ENCODE measurements at places on chromosomes 1 and 21.

GRCh38 chr1:29962336-29962735 lies 726.0 kb downstream of the PTPRU start:
- no peak for DNase-seq

DNA sequence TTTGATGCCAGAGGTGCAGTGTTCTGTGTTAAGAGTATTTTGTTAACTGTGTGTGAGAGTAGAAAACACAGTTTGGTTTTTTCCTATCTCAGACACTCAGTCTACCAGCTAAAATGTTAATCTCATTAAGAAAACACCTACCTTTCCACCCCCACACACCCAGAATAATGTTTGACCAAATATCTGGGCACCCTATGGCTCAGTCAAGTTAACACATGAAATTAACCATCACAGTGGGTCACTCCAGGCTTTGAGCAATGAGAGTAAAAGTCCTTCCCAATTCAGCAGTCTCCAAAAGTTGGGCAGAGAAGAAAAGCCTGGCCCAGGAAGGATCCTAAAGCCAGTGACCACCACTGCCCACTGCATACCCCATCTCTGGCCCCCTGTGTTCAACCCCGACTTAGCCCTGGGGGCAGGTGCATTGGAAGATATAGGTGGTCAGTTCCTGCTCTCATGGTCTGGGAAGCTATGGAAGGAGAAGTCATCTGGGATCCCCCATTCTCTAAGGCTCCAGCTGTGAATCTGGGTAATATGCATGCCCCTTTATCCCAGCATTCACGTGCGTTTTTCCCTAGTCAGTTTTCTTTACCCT lies 50.2 kb upstream of the CSF3R start:
- no peak for DNase-seq

DNA sequence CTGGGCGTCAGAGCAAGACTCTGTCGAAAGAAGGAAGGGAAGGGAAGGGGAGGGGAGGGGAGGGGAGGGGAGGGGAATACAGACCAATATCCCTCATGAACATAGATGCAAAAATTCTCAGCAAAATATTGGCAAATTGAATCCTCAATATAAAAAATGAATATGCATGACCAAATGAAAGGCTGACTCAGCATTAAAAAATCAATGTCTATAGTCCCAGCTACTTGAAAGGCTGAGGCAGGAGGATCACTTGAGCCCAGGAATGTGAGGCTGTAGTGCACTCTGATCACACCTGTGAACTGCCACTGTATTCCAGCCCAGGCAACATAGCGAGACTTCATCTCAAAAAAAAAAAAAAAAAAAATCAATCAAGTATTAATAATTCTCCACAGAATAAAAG lies 24.0 kb downstream of the BATF3 start:
- no peak for DNase-seq

DNA sequence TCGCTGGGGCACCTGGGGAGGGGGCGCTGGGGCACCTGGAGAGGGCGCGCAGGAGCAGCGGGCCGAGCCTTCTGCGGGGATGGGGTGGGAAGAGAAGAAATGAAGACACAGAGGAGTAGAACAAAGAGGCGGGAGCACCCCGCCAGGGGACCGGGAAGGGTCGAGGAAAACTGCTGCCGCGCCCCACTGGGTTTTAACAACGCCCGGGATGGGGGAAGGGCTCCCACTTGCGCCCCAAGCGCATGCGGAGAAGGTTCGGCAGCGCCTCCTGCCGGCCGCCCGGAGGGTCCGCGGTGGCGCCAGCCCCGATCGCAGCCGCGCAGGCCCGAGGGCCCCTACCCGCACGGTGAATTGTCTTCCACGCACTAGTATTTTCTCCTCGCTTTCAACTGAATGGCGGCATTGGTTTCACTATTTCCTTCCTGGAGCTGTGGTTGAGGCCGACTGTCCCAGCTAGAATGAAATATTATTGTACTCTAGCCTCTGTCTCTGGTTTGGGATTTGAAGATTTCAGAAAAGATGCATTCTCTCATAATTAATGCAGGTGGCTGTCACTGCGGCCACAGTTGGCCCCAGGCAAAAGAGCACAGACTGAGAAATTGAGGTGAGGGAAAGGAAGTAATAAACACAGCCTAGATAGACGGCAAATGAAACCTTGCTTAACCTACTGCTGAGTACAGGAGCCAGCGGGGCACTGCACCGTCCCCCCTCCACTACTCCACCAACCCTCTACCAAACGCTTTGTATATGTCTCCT lies 57.3 kb downstream of the MAB21L3 start:
- DNase-seq, result peak; percentile 82

- no peak for DNase-seq
Measured at GRCh38 chr21:14567331-14568279, 21.5 kb upstream of the SAMSN1 start.

DNA sequence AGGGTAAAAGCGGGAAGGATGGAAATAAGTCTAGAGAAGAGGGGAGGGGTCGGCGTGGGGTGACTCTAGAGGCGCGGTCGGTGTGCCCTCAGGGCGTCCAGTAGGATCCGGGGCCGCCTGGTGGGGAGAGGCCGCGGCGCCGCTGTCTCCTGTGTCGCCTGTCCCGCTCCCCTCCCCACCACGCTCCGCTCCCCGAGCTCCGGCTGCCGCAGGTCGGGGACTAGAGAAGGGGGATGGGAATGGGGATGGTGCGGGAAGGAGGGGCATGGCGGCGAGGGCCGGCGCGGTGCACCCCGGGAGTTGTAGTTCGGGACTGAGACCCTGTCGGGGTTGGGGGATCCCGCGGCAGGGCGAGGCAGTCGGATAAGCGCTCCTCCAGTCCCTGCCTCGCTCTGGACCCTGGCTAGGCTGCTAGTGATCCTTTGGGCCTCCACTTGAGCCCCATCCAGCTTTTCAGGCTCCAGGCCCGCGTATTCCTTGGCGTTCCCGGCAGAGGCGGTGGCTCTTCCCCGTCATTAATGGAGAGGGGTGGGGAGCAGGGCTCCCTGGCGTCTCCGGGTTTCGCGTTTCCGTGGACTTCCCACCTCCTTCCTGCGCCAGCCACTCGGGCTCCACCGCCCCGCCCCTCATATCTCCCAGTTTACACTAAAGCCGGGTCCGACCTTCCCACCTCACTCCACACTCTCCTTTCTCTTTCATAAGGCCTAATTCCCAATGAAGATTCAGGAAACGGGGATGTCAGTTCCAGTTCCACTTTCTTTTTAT lies at the start of gene ENTREP3:
ENTREP3 (minus strand) TSS at position 241 of the 765 bp plus-strand sequence. CDS start 606 bp downstream, outside the sequence.
- peak; percentile 95 for DNase-seq

GRCh38 chr1:221011145-221011544 lies 131.9 kb downstream of the HLX start:
- no peak for DNase-seq

- no peak for DNase-seq
Measured at GRCh38 chr1:72938408-72938807, 656.1 kb upstream of the NEGR1 start.

DNA sequence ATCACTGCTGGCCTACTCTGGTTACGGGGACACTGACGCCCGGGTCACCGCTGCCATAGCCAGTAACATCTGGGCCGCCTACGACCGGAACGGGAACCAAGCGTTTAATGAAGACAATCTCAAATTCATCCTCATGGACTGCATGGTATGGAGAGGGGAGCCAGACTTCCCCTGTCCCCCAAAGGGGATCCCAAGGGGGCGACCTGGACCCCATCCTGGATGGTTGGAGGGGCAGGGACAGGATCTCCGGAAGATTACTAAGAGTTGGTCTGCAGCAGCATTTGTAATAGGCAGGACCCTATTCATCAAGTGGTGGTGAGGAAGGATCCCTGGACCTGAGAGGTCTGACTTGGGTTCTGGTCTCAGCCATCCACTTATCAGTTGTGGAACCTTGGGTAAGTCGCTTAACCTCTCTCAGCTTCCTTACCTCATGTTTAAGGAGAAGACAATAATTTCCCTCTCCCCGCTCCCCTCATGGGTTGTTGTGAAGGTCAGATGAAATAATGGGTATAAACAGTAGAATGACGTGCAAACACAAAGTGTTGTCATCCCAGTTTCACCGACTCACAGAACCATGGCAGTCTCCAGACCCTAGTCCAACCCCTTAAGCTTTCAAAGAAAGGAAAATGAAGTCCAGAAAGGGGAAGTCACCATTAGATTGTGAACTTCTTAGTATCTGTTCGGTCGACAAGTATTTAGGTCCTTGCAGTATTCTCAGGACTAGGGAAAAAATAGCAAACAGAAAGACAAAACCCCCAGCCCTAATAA lies 883 bp downstream of the LAMTOR2 start:
- DNase-seq, result no peak
